ENCODE measurements at places on chromosomes 5 and 9.

- peak; percentile 73 for DNase-seq
Observed at GRCh38 chr9:96856363-96857286, 2.3 kb upstream of the ZNF782 start.

- DNase-seq, result no peak
Observed at GRCh38 chr9:8864545-8864896, 1064.9 kb upstream of the DMAC1 start.

- DNase-seq, result peak; percentile 64
Observed at GRCh38 chr5:36876965-36877666, 547 bp downstream of the NIPBL start.

GRCh38 chr9:122016744-122017143 is 76.4 kb downstream of the TTLL11 start:
- no peak for DNase-seq

DNA sequence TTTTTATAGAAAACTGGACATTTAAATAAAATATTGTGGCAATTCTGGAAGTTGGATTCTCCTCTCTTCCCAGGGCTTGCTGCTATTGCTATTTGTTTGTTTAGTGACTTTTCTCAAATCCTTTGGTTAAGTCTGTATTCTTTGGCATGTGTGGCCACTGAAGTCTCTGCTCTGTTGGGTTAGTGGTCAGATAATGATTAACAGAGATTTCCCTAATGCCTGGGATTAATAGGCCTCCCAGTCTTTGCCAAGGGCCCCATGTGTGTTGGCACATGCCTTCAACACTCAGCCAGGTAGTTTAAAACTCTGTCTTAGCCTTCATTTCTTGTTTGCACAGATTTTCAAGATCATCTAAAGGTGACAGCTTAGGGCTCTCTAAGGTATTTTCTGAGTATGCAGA is 92.8 kb upstream of the EPB41L4A start:
- DNase-seq, result no peak

- no peak for DNase-seq
Observed at GRCh38 chr5:133457439-133458355, 154.6 kb downstream of the FSTL4 start.

DNA sequence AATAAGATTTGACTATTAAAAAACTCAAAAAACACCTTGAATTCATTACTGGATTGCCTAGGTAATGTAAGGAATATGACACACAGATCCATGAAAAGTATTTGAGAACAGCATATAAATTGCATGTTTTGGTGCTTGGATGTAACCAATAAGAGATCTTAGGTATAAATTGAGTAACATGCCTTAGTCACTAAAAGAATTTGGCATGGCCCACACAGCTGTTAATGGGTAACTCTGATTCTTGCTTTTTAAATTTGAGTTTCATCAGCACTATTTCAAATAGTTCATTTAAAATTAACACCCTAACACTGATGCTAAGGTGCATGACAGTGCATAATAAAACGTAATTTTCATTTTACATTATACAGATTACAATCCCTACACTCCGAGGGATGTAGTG is 779.3 kb upstream of the WWC1 start:
- no peak for DNase-seq

- peak; percentile 8 for DNase-seq
Observed at GRCh38 chr5:134070725-134071613, 43.5 kb upstream of the TCF7 start.

GRCh38 chr9:98226957-98227356 is 28.5 kb downstream of the TBC1D2 start:
- DNase-seq, result no peak

GRCh38 chr5:130337179-130337888 is 433.1 kb downstream of the CHSY3 start:
- DNase-seq, result peak; percentile 12

GRCh38 chr9:91986248-91986647 is 36.2 kb upstream of the ROR2 start:
- DNase-seq, result no peak

DNA sequence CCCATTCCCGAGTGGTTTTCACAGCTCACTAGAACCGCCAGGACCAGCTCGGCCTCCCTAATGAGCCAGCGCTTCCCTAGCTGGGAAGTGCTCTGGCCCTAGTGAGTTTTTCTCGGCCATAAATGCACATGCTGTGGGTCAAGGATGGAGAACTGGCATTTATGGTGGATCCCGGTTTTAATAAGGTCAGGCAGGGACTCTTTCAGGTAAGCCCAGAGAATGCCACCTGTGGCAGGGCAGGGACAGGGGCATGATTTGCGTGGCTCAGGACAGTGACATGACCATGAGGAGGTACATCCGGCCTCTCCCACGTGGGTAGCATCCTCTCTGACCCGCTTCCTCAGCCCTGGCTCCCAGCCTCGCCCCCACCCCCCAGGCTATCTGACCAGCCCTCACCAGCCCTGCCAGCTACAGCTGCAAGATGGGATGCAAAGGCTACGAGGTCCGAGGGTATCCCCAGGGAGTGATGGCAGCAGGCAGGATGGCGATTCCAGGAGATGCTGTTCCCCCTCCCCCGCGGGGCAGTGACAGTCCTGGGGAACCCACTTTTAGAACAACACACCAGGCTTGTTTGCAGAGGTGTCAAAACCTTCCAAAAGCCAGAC is 60.3 kb upstream of the ADAMTS2 start:
- DNase-seq, result no peak

- DNase-seq, result no peak
Observed at GRCh38 chr5:38404667-38405276, 146.4 kb downstream of the EGFLAM start.

- peak; percentile 44 for DNase-seq
Observed at GRCh38 chr5:159915904-159916840, at the start of gene ADRA1B. Gene ADRA1B (plus strand): TSS chr5:159916482. CDS start chr5:159916906, 424 bp downstream.

GRCh38 chr5:72662936-72663335 is 153.5 kb upstream of the TNPO1 start:
- DNase-seq, result no peak

Data from LoVo (cell line).